ENCODE measurements at places on chromosomes 3 and 15.

GRCh38 chr3:105869861-105870755 is 1.3 kb upstream of the CBLB start:
- DNase-seq, result no peak

GRCh38 chr3:126083511-126083912 is 412 bp downstream of the SLC41A3 start:
- peak; percentile 34 for DNase-seq

- DNase-seq, result no peak
These were observed 193.4 kb upstream of the LINGO1 start for GRCh38 chr15:77826006-77826695.

DNA sequence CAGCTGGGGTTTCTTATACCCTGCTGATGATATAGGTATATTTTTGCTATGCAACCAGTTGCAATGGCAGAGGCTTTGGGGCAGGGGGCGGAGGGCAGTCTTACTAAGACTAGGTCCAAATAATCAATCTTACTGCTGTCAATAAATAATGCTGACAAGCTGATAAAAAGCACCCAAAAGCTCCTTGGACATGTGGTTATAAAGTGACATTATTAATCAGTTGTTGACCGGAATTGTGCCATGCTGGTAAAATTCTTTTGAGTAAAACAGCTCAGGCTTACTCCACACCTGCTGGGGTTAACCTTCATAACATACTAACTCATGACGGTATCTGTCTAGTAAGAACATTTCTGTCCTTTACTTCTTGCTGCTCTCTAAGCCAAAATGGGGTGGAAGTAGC is 101.9 kb downstream of the CHST2 start:
- no peak for DNase-seq

- DNase-seq, result no peak
These were observed 1076.8 kb downstream of the TBL1XR1 start for GRCh38 chr3:176120507-176120906.

- DNase-seq, result no peak
These were observed 152.1 kb downstream of the GABRB3 start for GRCh38 chr15:26620528-26621458.

DNA sequence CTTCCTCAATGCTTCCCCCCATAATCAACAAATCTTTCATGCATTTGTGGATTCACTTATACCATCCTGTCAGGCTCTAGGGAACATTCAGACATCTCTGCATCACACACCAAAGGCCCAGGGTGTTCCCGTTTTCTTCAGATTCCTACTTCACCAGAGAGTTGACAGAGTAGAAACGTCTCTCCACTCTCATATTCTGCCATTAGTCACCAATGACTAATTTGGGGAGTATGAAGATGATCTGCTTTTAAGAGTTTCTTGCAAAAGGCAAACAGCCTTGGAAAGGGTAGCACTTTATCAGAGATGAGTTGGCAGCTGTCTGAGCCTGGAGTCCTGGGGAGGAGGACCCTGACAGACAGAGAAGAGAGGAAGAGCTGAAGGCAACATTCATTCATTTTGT is 55.8 kb upstream of the DGKG start:
- no peak for DNase-seq

GRCh38 chr3:127180859-127181258 is 12.1 kb upstream of the PRR23E start:
- no peak for DNase-seq

- no peak for DNase-seq
These were observed 76.0 kb downstream of the SUCLG2 start for GRCh38 chr3:67578416-67578815.

- no peak for DNase-seq
These were observed 167.1 kb downstream of the NFKBIZ start for GRCh38 chr3:102016417-102016816.

GRCh38 chr3:176106380-176106779 is 1090.9 kb downstream of the TBL1XR1 start:
- no peak for DNase-seq

DNA sequence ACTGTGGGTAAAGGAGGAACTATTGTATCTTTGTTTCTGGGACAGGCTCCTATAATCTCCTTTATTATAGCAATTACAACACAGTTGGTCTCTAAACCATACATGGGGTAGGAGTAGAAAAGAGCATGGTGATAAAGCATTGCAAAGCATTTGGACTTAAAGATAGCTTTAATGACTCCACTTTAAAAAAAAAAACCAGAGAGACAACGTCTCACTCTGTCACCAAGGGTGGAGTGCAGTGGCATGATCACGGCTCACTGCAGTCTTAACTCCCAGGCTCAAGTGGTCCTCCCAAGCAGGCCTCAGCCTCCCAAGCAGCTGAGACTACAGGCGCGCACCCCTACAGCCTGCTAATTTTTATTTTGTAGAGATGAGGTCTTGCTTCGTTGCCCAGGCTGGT is 68.2 kb downstream of the DENND4A start:
- no peak for DNase-seq

DNA sequence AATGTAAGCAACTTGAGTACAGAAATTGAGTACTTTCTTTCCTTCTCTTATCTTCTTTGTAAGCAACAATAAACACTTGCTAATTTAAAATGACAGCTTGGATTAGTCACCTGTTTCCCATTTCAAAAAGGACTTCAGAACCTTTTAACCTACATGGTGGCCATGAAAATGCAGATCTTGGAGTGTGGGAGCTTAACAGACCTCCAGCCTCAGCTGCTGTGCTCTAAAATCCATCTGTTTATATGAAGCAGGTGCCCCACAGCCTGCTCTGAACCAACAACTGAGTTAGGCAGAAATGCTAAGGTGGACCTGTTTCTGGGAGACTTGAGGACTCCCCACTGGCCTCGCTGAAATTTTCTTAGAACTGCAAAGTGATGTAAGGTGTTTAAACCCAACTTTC is 91.1 kb upstream of the TNIK start:
- DNase-seq, result no peak

DNA sequence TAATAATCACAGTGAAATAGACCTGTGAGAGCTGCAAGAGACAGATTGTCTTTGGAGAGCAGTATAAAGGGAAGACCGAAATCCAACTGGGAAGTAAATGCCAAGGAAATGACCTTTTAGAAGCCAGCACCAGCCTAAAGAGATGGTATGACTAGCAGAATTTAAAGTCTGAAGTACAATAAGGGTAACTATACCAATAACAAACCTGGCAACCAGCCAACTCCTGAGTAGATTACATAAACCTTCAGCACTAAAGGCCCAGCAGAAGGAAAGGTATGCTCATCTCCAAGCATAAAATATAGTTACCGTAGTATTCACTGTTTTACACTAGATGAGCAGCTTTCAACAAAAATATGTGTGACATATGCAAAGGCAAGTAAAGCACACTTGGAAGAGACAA is 155.1 kb upstream of the SATB1 start:
- DNase-seq, result no peak

- no peak for DNase-seq
These were observed 82.0 kb downstream of the CHCHD4 start for GRCh38 chr3:14042680-14043079.

GRCh38 chr3:98780343-98780742 is 17.2 kb downstream of the ST3GAL6 start:
- DNase-seq, result no peak

GRCh38 chr3:4528819-4529600 is 35.9 kb downstream of the ITPR1 start:
- DNase-seq, result no peak

GRCh38 chr15:83943849-83944404 is 290.0 kb downstream of the ADAMTSL3 start:
- no peak for DNase-seq

GRCh38 chr3:23390989-23391553 is 187.9 kb downstream of the UBE2E2 start:
- no peak for DNase-seq

DNA sequence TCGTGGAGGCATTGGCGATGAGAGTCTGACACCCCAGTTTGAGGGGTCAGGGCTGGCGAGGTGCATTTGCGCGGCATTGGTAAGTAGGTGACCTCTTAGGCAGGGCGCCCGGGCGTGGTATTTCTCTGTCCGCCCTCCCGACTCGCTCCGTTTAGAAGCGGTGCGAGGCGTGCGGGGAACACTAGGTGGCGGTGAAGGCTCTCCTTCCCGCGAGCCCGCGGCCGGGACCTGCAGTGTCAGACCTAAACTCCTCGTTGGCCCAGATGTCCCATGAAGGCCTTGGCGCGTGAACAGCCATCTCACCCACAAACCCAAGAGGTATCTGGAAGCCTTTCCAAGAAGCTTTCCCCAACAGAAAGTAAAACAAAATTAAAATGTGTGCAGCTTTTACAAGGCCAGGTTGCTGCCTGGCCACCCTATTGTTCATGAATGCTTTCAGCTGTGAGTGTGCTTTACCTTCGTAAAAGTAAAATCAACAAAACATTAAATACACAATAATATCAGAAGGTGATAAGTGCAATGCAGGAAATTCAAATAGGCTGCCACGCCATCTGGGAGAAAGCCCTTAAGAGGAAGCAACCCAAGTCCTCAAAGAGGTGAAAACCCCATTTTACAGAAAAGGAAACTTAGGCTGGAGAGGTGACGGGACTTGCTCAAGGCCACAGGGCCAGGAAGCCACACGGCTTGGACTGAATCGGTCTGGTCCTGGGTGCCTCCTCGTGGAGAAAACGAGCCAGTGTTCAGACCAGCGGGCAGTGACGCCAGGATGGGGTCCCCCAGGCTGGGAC is 120.3 kb downstream of the ETFA start:
- DNase-seq, result peak; percentile 57

DNA sequence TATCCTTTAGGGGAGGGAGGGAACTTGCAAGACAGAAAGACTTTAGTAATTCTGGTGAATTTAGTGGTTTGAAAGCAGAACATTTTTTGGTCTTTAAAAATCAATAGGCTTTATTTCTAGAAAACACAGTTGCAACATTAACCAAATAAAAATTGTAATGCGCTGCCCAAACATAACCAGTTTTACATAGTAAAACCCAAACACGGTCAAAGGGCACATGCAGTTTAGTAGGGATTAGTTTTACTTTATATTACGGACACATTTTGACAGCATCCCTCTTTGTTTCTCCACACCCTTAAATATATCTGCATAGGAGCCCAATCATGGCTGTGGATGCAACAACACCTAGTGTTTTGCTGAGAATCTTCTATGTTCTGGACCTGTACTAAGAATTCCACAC is 156.7 kb downstream of the NR2F2 start:
- DNase-seq, result no peak

DNA sequence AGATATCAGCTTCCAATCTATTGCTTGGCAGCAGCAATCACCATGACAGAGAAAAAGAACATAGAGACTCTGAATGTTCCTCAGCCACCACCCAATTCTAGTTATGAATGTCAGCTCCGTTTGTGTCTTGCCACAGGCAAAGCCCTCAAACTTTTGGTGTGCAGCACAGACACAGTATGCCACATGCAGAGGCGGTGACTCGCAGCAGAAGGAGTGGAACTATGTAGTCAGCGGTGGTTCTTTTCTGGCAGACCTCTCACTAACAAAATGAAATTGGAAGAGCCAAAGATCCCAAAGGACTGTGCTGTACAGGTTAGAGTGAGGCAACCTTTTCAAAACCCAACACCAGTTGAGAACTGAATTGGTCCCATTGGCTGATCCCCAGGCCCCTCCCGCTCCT is 220.9 kb downstream of the SLC9A9 start:
- no peak for DNase-seq

DNA sequence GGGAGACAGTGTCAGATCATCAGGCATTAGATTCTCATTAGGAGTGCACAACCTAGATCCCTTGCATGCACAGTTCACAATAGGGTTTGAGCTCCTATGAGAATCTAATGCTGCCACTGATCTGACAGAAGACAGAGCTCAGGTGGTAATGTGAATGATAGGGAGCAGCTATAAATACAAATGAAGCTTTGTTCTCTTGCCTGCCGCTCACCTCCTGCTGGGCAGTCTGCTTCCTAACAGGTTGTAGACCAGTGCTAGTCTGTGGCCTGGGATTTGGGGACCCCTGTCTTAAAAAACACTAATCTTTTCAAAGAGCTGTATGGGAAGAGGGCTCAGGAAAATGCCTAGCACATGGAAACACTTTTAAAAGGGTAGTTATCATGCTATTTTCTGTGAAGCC is 50.9 kb upstream of the PARP14 start:
- DNase-seq, result no peak

- DNase-seq, result no peak
These were observed 18.4 kb downstream of the CLDN1 start for GRCh38 chr3:190303884-190304283.

- no peak for DNase-seq
These were observed 36.5 kb downstream of the ZDHHC19 start for GRCh38 chr3:196174652-196175051.

GRCh38 chr3:111764645-111765091 is 94.4 kb upstream of the PHLDB2 start:
- DNase-seq, result no peak

DNA sequence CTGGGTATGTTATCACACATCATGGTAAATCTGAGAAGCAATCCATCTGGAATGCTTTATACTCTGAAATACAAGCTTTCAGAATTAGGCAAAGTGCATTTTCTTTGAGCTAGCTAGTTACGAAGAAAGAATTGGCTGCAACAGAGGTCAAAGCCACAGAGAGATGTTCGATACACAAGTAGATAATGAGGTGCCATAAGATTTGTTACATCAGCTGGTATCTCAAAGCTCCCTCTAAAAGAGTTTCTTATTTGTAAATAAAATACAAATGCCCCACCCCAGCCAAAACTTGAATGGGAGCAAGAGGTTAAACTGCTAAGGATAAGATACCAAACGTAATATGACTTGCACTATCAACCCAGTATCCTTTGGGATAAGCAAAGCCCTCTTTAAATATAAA is 84.0 kb upstream of the SLCO3A1 start:
- no peak for DNase-seq

- DNase-seq, result no peak
These were observed 3.5 kb upstream of the CPNE4 start for GRCh38 chr3:132038198-132038825.

DNA sequence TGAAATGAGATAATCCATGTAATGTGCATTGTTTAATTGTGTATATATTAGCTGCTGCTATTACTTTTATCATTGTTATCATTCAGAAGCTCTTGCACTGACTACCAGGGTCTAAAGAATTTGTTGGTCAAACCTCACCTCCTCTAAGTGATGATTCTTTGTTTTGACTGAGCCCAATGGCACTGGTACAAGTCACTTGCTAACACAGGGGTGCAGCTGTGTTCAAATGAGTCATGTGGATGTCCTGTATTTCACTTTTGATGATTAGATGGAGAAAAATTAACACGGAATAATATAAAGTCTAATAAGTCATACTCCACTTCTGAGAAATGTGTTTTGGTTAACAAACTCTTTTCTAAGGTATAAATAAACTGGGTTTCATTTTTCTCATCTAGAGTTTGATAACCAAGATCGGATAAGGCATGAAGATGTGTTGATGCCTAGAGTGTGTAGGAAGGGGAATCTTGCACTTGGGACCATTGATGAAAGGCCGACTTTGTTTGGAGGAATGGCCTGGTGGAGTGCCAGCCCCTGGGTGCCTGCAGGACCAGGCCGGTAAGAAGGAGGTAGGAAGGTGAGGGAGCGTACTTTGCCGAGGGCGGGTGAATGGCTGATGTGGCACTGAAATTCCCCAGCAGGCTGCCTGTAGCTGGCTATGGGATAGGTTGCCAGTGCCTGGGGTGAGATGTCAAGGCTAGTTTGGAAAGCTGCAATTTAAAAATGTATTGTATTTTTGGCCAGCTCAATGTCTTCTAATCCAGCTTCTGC is 244.7 kb upstream of the ZPLD1 start:
- DNase-seq, result no peak
